ENCODE measurements at places on chromosomes 4 and X.

DNA sequence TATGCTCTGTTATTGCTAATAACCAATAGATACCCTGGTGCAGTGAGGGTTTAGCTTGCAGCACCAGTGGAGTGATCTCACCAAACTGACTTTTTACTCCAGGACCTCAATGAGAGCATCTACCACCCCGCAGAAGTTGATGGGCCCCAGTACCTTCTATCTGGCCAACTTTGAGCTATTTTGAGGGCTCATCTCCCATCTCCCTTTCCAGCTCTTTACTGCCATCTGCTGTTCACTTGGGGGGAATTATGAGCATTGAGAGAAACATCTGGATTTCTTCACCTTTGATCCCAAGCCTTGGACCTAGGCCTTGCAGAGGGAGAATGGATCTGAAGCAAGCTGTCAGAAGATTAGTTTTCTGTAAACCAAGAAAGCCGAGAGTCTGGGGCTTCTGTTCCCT lies 143.6 kb downstream of the TMEM164 start:
- peak; percentile 20 for DNase-seq

DNA sequence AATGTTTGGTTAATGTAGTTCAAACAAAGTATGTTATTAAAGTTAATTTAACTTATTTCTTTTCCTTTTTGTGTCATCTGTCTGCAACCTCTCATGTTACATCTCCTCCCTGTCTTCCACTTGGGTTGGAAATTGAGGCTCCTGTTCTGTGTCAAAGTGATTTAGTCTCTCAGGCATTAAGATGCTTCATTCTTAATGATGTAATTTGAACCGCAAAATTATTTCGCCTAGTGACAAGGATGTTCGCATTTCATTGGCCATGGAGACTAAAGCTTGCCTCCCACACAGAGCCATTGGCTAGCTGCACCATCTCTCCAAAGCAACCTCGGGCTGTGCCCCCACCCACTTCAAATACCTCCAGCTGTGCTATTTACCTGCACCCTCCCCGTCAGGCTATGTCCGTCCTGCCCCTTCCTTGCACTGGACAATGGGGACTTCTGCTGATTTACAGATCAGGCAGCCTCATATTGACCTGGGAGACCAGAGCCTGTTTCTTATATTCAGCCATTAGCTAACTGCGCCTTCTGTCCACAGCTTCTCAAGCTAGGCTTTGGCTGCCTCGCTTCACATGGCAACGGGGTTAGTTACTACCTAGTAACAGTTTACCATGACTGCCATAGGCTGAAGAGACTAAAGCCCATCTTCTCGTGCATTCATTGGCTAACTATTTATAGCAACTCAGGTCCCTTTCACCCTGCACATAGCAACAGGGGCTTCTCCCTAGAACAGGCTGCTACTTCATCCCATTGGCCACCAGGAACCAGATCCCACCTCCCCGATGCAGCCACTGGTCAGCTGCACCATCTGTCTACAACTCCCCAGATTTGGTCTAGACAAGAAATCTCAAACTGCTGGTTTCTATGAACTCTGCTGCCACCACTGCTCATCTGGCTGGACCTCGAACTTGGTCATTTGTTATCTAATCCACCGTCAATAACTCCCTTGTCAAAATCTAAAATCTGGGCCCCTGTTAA lies 8.6 kb upstream of the ZNF157 start:
- peak; percentile 64 for DNase-seq

DNA sequence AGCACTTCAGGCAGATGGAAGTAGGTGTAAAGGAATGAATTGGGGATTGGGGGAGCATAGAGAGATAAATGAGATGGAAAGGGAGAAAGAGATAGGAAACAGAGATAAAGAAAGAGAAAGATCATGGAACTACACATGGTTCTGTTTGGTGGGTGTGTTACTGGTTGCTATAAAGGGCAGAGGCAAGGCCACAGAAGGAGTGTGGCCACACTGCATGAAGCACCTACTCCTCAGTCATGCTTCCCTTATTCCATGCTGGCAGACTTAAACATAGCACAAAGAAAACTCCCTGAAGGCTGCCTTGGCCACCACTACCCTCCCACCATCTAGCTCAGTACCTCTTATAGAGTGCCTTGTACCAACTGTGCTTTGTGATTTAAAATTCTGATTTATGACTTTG lies 56.9 kb downstream of the OPHN1 start:
- DNase-seq: no peak

GRCh38 chr4:181146051-181146450 lies 1097.2 kb upstream of the TENM3 start:
- no peak for DNase-seq

GRCh38 chr4:113468165-113469022 lies 293.1 kb downstream of the CAMK2D start:
- peak; percentile 66 for DNase-seq

- no peak for DNase-seq
These were observed 94.8 kb downstream of the MAML3 start for GRCh38 chr4:140059159-140059558.

- DNase-seq: no peak
These were observed 20.4 kb downstream of the MSANTD1 start for GRCh38 chr4:3269105-3269927.

GRCh38 chr4:56048702-56049431 lies 100.1 kb downstream of the CEP135 start:
- DNase-seq: peak; percentile 12

- peak; percentile 68 for DNase-seq
These were observed 211.1 kb downstream of the GUCY2F start for GRCh38 chrX:109270580-109271484.

DNA sequence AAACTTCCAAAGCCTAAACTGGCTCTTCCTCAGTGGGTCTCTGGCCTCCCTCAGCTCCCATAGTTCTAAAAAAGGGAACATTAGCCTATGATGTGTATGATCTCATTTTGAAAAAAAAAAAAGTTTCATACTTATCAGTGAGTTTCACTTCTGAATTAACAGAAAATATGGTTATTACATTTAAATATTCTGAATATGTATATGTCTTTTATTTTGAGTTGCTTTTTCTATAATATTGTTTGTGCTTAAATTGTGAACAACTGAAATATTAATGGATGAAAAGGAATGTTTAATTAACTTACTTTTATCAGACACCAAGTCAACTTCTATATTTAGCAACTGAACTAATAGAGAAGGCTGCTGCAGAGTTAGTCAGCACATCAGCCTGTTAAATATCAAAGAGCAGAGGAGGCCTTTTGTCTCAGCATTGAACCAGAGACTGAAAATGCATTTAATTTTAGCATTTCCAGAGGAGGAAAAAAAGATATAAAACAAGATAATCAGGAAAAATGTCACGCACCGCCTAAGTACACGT lies 20.4 kb upstream of the FHL1 start:
- no peak for DNase-seq

DNA sequence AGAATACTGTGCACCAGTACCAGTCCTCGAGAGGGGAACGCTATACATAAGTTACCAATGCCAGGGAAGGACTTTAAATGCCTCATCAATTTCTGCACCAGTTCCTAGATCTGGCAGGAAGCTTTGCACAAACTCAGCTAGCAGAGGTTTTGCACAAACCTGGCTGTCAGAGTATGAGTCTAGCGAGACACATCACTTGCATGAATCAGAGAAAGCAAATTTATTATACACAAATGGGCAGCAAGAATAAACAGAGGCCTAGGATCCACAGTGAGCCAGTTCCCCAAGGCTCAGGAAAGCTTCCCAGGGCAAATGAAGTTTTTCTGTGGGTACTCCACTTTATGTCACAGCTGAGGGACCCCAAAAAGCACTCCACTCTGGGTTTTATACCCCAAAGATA lies 523.5 kb downstream of the CFAP47 start:
- no peak for DNase-seq

DNA sequence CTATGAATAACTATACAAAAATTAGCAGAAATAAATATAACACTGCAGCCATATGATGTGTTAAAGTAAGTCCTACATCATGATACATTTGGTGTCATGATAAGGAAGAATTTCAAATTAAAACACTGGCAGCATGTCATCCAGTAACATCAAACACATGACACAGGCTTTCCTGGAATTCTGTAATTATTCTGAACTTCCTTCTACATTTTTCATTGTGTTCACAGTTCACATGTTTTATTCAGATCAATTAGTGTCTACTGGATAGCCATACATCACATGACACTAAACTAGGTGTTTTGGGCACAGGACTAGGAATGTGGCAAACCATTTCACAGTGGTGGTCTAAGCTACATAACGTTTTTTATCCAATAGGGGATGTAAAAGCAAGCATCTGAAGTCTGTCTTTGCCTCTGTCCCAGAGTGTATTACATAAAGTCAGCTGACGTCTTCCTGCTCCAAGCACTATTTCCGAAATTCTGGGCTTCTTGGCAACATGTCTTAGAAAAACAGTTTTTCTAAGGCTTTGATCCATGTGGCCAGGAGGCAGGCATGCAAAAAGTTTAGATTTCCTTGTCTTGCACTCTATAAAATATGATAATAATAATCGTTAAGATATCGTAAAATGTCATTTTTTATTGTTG lies 707.9 kb downstream of the CENPC start:
- no peak for DNase-seq

GRCh38 chrX:71542825-71543224 lies 9.9 kb downstream of the OGT start:
- no peak for DNase-seq

DNA sequence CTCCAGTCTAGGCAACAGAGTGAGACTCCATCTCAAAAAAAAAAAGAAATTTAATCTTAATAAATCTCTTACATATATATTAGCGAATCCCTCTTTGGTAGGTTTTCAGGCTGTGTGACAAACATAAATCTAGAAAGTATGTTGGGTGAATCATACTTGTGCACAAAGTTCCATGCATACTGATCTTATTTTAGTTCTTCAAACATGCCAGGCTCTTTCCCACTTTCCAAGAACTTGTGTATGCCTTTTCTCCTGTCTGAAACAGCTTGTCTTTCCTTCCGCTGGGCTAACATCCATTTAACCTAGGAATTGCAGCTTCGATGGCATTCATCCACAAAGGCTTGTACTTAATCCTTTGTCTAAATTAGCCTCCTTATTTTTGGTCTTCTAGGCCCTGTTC lies 156.6 kb upstream of the CASK start:
- DNase-seq: no peak

GRCh38 chrX:97199501-97199900 lies 315.8 kb downstream of the RPA4 start:
- no peak for DNase-seq

DNA sequence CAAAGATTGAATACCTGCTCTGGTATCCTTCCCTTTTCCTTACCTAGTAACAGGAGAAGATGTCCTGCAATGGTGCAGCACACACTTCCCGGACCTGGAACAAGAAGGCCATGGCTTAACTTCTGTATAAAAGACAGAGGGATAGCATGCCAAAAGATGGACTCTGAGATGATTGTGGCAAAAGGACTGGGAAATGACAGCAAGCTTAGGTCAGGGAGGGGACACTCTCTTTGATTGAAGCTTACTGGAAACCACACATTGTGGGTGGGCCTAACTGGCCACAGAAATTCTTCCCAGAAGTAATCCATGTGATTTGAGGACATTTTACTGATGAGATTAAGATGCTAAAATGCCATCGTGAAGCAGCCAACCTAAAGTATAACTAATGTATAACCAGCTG lies 71.0 kb upstream of the OTUD4 start:
- DNase-seq: no peak

- no peak for DNase-seq
These were observed at the start of gene SMIM10L2A for GRCh38 chrX:135421932-135422809. Gene SMIM10L2A, plus strand, starts transcription at chrX:135421944. Its CDS starts 188 bp downstream, at chrX:135422132.

DNA sequence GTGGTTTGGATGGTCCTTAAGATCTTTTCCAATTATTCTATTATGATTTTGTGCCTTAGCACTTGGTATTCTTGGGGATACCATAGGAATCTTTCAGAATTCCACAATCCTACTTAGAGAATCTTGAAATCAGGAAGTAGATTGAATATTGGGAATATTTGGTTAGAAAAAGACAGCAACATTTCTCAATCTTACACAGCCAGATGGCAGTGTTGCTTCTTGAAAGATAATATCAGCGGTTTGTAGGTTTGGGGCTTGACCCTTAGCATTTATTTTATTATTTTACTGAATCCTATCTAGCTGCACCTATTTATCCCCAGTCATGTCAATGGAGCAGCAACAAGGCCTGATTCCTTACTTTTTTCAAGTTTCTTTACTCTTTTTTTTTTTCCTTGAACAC lies 28.6 kb downstream of the MAGEB1 start:
- DNase-seq: no peak

DNA sequence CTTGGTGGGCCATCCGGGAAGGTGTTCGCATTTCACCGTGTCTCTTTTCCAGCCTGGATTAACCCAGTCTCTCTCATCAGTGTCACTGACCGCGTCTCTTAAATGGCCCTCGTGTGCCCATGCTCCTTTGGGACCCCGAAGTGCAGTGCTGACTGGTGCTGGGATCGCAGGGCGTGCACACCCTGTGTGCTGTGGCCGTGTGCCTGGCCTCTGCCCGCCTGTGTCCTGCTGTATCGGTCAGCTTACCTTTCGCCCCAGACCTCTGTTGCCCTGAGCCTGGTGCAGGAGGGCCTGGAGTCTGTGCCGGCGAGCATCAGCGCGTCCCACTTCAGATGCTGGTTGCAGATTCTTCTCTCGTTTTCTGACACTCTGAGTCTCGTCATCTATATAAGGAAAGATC lies 68.3 kb upstream of the HGFAC start:
- no peak for DNase-seq

DNA sequence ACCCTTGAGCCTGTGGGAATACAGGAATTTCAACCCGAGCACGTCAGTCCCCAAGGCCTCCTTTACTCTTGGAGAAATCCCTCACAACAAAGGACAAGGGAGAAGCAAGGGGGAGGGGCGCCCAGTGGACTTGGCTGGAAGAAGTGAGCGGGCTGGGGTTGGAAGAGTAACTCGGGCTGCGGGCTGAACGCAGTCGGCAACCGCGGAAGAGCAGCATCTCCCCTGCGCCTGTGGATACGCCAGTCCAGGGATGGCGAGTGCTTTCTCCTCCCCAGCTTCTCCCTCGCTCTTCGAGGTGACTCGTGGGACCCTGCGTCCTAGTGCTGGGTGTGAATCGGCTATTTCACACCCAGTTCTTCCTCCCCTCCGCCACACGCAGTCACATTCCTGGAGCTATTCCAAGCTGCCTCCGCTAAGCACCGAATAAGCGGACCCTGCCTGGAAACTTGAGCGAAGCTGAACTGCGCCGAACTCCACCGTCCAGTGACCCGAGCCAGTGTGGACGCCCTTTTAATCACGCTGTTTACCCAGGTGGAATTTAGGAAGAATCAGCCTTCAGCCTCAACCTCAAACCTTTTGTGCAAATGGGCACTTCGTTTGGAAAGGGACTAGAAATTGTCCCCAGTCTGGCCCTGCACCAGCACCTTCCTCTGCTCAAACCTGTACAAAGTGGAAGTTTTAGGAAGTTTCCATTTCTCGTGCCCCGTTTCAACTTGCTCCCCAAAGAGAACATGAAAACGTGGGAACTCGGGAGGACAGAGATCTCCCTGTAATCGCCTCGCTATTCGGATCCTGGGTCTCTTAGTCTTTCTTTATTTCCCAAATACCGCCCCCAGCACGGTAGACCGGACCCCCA lies 64.3 kb upstream of the WDR17 start:
- no peak for DNase-seq

GRCh38 chr4:118867311-118868067 lies 21.2 kb upstream of the SYNPO2 start:
- no peak for DNase-seq

GRCh38 chr4:52949336-52949735 lies 87.2 kb downstream of the RASL11B start:
- DNase-seq: no peak

- no peak for DNase-seq
These were observed 1.6 kb upstream of the RBM46 start for GRCh38 chr4:154779362-154779947.

- DNase-seq: no peak
These were observed 108.6 kb downstream of the SMIM20 start for GRCh38 chr4:26022346-26023202.

GRCh38 chr4:124066595-124066994 lies 645.9 kb downstream of the ANKRD50 start:
- no peak for DNase-seq

- DNase-seq: no peak
These were observed 63.9 kb downstream of the RS1 start for GRCh38 chrX:18607966-18608365.
